ENCODE measurements at places on chromosomes 7 and 10. TPM values are rescaled to one million over a fixed set of nuclear protein-coding genes. Genes with fewer than 3 reads are reported as not detected.

GRCh38 chr10:124539935-124540641 lies 78.5 kb downstream of the LHPP start:
- DNase-seq, result no peak

- DNase-seq, result no peak
Observed at GRCh38 chr10:23099816-23100215, 4.4 kb downstream of the MSRB2 start.

The AUTS2 gene
- polyA plus RNA-seq, result 13.4 TPM

The HBP1 gene
- 68.2 TPM for polyA plus RNA-seq

The C7orf33 gene
- not detected for polyA plus RNA-seq

- no peak for DNase-seq
Observed at GRCh38 chr7:127239814-127240213, 12.9 kb downstream of the GRM8 start.

DNA sequence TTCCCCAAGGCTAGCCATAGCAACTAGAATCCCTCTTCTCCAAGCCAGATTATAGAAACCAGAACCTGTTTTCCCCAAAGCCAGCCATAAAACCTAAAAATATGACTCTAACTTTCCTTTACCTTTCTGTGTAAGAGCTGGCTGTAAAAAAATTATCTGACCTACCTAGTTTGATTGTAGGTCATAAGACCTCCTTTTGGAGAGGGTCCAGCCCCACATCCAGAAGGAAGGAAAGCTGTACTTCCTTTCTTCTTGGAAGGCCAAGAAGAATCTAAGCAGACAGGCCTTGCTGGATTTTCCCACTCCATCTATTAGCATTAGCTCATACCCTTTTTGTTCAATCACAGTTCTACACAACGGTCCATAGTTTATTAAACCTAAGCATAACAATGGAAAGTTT lies 1006.3 kb downstream of the SORCS3 start:
- no peak for DNase-seq

The SPDYE16 gene
- 0.23 TPM for polyA plus RNA-seq

- no peak for DNase-seq
Observed at GRCh38 chr7:157318015-157318706, 18.6 kb upstream of the DNAJB6 start.

DNA sequence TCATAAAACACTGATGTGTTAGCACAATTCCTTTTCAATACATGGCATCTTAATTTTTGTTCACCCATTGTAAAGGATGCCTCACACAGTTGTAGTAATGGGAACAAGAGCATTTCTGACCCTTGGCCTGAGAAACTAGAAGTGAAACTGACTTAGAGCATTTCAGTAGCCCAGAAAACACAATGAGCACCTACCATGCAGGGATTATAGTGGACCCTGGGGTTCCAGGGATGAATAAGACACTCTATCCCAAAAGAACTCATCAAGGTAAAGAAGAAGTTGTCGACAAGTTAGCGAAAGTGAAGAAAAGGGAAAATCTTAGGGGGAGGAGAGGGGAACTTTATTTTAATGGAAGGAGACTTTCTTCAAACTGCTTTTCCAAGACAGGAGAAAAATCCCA lies 125.6 kb downstream of the NT5C2 start:
- no peak for DNase-seq

- DNase-seq, result no peak
Observed at GRCh38 chr7:108266491-108266890, 136.3 kb upstream of the LAMB4 start.

The FBXL15 gene
- 36.6 TPM for polyA plus RNA-seq

The PCBD1 gene
- polyA plus RNA-seq, result 95.0 TPM

The MUC3A gene
- polyA plus RNA-seq, result 0.23 TPM

GRCh38 chr7:123425246-123425645 lies 109.1 kb downstream of the IQUB start:
- DNase-seq, result no peak

The HMX2 gene
- polyA plus RNA-seq, result not detected

- no peak for DNase-seq
Observed at GRCh38 chr10:96205580-96205979, 65.8 kb downstream of the BLNK start.

GRCh38 chr10:17430647-17431355 lies 23.6 kb downstream of the ST8SIA6 start:
- DNase-seq, result peak; percentile 31

The PLAU gene
- 10.0 TPM for polyA plus RNA-seq

DNA sequence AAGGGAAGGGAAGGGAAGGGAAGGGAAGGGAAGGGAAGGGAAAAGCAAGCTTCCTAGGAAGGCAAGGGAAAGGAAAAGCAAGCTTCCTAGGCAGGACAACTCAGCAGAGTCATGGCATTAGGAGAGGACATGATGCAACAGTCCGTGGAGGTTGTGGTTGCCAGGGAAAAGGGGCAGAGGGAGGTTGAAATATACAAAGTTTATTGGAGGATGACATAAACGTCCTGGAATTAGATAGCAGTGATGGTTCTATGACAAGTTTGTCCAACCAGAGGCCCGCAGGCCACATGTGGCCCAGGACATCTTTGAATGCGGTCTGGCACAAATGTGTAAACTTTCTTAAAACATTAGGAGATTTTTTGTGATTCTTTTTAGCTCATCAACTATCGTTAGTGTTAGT lies 59.8 kb upstream of the OPN4 start:
- no peak for DNase-seq

GRCh38 chr7:113078331-113078730 lies 8.3 kb downstream of the GPR85 start:
- no peak for DNase-seq

GRCh38 chr10:5484205-5484604 lies 15.2 kb downstream of the CALML5 start:
- DNase-seq, result no peak

DNA sequence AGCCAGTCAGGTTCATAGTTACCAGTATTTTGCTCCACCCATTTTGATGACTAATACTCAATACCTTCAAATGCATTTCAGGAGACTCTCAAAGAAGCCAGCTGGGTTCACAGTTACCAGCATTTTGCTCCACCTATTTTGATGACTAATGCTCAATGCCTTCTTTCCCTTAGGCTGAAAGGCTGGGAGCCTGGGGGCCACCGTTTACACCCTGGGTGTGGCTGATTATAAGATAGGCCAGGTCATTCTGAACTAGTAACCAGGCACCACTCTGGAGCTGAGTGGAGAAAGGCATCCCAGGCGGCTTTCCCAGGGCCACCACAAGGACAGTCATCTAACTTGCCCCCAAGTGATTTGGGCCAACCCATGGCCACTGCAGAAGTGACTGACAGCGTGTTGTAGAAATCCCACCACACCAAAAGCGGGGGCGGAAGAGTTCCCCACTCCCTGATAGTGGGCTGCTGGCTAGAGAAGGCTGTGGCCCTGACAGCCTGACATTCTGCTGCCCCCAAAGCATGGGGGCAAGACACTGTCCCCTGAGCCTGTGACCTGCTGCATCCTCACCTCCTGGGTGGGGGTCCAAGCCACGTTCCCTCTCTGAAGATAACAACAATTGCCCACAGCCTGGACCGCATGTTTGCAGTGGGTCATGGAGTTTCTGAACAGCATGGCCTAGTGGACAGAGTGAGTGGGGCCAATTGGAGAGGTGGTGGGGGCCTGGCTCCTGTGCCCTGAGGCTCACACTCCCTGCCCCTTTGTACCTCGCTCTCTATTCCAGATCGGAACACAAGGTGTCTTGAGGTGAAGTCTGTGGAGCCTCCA lies 23.0 kb upstream of the ZNF488 start:
- peak; percentile 62 for DNase-seq

The NUDCD3 gene
- 59.8 TPM for polyA plus RNA-seq

DNA sequence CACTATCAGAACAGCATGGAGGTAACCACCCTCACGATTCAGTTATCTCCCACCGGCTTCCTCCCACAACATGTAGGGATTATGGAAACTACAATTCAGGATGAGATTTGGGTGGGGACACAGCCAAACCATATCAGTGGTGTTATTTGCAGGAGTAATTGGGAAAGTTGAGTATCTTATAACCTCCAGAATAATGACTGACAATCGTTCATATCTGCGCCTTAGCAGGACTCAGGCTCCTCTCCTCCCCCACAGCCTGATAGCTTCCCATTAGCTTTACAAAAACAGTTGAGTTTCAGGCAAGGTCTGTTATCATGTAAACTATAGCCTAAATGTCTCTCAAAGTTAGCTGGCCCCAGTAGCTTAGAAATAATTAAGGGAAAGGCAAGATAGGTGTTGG lies 3.4 kb upstream of the ERCC6 start:
- DNase-seq, result no peak

DNA sequence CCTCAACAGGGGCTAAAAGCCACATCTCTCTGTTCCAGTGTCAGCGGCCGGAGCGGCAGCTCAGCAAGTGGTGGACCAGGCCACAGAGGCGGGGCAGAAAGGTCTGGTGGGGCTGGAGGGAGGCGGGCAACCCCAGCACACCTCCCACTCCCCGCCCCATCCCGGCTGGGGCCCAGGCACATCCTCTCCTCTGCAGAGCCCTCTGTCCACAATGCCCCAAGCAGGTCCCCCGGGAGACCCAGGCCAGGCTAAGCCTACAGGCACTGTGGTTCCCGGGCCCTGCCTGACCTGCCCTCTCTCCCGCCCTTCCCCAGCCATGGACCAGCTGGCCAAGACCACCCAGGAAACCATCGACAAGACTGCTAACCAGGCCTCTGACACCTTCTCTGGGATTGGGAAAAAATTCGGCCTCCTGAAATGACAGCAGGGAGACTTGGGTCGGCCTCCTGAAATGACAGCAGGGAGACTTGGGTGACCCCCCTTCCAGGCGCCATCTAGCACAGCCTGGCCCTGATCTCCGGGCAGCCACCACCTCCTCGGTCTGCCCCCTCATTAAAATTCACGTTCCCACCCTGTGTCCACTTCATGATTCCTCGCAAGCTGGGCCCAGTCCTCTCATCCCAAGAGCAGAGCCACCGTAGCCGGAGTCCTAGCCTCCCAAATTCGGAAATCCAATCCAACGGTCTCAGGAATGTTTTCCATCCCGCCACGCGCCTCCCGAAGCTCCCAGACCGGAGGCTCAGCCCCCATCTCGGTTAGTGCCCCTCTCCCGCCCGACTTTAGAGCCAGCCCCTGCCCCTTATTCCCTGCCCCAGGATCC lies 2.1 kb downstream of the ADIRF start:
- no peak for DNase-seq

DNA sequence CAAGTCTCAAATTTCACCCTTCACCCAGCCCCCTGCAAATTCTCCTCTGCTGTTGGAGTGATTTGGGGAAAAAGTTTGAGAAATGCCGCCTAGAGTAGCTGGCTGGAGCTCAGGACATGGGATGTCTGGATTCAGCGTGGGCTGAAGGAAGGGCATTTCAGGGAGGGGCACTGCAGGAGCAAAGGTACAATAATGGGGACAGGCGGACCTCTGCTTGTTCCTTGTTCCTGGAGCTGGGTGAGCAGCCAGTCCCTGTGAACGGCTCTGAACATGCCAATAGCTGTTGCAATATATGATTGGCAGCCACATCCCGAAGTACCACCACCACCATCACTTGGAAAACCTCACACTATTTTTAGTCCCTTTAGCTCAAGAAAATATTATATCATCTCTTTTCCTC lies 23.4 kb downstream of the ADRA2A start:
- no peak for DNase-seq

- no peak for DNase-seq
Observed at GRCh38 chr10:51960494-51960895, 261.1 kb upstream of the CSTF2T start.

DNA sequence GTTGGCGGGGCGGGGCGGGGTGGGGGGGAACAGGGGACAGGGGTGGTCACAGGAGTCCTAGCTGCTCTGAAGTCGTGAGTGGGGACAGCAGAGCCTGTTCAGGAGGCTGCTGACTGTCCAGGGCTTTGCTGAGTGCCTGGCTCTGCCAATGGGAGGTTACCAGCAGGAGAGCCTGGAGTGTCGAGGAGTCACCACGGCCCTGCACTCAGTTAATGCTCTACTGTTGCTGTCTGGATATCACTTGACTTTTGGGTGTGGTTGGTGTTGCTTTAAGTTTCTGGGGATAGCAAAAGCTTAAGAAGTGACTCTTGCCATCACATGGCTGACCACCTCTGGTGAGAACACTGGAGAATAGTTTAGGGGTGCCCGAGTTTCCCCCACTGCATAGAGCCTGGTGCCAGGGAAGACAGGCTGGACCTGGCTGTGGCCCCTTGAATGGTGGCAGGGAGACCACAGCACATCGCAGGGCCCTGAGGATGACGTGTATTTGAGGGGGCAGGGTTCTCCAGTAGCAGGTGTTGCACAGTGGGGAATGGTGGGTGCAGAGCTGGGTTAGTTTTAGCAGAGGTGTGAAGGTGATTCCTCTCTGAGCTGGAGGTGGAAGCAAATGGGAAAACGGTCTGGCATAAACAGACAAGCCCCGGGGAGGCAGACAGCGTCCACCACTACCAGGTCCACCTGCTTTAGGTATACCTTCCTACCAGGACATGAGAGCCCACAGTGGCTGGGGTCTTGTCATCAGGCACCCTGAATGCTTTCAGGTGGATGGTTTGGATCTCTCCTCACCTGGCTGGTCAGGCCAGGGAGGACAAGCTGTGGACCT lies 54.2 kb upstream of the CAMK2B start:
- no peak for DNase-seq

The WNT2 gene
- polyA plus RNA-seq, result 0.48 TPM

GRCh38 chr7:94561841-94562514 lies 52.4 kb downstream of the CASD1 start:
- no peak for DNase-seq

- no peak for DNase-seq
Observed at GRCh38 chr7:96199421-96199820, 122.5 kb downstream of the SLC25A13 start.

DNA sequence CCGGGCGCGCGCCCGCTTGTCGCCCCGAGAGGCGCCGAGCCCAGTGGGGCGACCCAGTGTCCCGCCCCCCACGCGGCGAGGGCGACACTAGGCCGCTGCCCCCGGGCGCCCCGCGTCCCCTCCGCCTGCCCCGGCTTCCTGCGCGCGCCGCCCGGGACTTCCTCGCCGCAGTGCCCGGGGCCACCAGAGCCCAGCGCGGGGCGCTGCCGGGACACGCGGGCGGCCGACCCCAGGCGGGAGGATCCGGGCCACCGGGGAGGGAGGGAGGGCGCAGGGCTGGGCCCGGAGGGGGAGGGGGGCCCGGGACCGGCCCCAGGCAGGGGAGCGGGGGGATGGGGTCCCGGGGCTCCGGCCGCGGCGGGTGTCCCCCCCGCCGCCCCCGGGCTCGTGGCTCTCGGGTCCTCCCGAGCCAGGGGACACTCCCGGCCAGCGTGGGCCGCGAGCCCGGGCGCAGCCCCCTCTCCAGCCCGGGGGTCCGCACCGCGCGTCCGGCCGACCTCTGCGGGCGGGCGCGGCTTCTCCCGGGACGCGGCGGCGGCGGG lies 435 bp upstream of the PWWP2B start:
- no peak for DNase-seq

The CFTR gene
- polyA plus RNA-seq, result 0.05 TPM

DNA sequence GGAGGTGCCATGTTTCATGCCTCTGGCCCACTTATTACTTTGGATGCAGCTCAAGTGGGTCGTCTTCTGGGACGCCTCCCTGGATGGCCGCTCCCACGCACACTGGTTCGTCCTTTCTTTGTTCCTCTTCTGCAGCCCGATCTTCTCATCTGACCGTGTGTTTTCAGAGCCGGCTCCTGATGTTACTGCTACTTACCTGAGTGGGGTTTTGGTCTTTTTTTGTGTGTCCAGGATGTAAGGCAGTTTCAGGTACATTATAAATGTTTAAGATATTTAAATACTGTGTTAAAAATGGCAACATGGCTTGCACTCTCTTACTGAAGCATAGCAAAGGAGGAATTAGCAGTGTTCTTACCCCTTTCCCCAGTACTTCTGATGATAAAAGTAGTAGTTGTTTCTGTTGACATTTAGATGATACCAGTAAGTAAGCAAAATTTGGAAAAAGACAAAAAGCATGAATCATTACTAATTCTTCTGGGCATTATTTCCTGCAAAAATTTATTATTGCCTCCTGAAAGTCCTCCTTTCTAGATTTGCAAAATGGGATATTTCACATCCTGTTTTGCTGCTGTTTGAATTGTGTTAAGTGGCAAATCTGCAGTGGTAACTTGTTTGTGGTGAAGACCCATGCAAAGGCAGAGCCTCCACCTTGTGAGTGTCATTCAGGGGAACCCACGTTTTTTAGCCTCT lies 59.4 kb downstream of the SHH start:
- DNase-seq, result no peak

Data from urinary bladder (tissue), 4 donors.